ENCODE measurements at places on chromosomes 16 and 17.

GRCh38 chr17:73972056-73972455, 231.4 kb upstream of the RPL38 start:
- no peak for DNase-seq

DNA sequence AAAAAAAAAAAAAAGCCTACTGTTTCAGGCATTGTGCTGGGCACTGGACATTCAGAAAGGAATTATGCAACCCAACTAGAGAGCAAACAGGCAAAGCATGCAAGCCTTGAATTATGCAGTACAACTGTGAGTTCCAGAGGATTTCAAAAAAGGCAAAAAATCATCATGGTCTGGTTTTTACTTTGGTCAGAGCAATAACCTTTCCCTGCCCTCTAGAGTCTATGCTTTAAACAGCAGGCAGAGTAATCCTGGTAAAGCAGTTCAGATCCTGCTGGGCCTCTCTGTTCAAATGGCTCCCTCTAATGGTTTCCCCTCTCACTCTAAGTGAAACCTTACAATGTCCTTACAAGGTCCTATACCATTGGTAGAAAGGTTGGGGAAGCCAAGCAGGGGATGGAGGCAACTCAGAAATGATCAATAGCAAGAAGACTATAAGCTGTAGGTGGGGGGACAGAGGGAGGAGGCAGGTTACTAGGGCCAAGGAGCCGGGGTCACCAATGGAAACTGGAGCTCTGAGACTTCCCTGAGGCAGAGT, 4.6 kb upstream of the TAF15 start:
- DNase-seq, result no peak

- no peak for DNase-seq
Measured at GRCh38 chr17:57016764-57017116, 38.8 kb downstream of the SCPEP1 start.

DNA sequence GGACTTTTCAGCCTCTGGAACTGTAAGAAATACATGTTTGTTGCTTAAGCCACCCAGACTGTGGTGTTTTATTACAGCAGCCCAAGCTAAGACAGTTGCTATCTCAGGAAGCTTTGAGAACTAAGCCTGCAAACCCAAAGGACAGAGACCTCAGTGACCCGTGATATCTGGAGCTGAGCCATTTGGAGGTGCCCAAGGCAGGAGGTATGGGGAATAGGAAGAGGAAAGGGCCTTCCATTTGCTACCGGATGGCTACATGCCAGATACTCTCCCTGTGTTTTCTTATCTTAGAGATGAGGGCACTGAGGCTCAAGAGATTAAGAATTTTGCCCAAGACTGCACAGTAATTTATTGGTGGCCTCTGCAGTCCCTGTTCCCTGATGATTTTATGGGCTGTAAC, 622.1 kb upstream of the CDH5 start:
- no peak for DNase-seq

- no peak for DNase-seq
Measured at GRCh38 chr17:54666559-54666958, 234.1 kb upstream of the TOM1L1 start.

- DNase-seq, result peak; percentile 36
Measured at GRCh38 chr17:80036715-80037477, 454 bp downstream of the CCDC40 start.

DNA sequence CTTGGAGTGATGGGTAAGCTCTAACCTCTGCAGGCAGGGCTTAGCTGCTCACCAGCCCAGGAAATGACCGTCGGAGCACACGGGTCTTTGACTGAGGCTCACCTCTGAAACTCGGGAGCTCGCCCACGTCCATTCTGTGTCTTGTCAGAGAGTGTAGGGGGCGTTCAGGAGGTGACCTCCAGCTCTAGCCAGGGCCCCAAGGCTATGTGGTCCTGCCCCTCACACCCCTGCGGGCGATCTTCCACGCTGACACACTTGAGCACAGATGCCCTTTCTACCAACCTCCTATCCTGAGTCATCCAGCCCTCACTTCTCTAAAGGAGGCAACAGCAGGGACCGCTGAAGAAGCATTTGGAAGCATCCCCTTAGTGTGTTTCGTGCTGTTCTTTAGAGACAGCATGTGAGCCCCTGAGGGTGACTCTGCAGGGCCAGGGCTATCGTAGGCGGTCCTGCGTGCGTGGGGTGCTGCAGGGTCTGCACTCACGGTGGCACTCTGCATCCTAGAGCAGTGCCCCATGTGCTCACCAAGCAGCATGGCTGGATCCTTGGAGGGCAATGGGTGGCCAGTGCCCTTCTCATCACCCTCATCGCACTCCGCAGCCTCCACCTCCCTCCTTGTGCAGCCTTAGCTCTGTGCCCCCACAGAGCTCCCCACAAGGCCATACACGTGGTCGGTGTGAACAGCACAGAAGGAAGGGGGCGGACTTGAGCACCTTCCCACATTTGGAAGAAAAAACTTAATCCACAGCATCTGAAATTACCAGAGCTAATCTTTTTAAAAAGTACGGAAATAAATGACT, 33.8 kb downstream of the SLC47A1 start:
- no peak for DNase-seq

DNA sequence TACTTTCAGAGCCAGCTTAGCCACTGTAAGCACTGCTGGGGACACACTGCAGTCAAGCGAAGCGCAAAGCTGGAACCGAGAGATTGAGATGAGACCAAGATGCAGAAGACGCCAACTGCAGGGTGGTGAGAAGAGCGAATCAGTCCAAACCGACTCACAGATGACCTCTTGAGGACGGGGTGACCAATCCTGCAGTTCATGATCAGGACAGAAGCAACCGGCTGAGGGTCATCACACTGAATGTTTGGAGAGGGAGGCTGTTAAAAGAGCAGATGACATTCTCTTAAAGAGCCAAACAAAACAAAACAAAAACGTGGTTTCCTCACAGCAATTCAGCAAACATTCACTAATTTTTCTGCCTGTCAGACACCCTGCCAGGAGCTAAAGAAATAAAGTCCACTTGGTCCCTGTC, 8.5 kb downstream of the HASPIN start:
- no peak for DNase-seq

Measured in stimulated activated naive CD8-positive, alpha-beta T cell treated with anti-CD3 and anti-CD28 coated beads, Interleukin-15, Interleukin-2, amounts not matched to agents 100 U/mL and 50 U/mL, for 24 hours (primary cell).